ENCODE measurements at places on chromosomes 7 and 10.

- no peak overlapping the region for H3K4me3 ChIP-seq
- H3K27me3 ChIP-seq: no peaks in the 10 kb centered on the region
- no peaks in the 10 kb centered on the region for H3K36me3 ChIP-seq
Observed at GRCh38 chr10:47326927-47327330, 4.7 kb downstream of the GDF2 start.

GRCh38 chr7:96248405-96248804 is 73.5 kb downstream of the SLC25A13 start:
- no peak overlapping the region for H3K27ac ChIP-seq
- H3K36me3 ChIP-seq: no peaks in the 10 kb centered on the region
- H3K27me3 ChIP-seq: no peaks in the 10 kb centered on the region
- H3K4me1 ChIP-seq: no peaks in the 10 kb centered on the region
- DNase-seq: no peak

DNA sequence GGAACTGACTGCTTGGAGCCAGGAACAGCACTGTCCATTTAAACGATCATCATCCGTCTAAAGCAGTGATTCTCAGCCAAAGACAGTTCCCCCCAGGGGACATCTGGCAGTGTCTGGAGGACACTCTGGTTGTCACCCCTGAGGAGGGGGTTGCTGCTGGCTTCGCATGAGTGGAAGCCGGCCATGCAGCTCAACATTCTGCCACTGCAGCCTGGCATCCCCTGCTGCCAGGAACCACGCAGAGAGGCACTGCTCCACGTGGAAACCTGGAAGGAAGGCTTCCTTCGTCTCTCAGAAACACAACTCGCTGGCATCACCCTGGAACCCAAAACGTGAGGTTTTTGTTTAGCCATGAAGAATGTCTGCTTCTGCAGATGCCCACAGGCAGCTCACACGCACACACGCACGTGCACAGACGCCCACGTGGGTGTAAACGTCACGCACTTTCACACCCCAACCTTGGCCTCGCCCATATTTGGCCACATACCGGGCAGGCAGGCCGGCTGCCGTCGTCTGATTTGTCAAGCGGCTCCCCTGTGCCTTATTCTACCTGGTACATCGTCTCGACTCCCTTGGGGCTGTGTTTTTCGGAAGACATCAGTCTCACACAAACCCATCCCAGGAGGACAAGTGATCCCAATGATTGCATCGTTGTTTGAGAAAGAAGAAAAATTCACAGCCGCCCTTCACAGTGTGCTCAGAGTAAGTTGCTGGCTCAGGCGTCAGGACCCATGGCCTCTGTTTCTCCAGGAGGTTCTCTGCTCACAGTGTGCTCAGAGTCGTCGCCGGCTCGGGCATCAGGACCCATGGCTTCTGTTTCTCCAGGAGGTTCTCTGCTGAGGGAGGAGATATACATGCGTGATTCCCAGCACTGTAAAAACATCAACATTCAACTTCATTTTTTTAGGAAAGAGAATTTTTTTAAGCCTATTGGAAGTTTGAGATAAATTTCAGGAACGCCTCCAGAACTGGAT is 127.2 kb upstream of the PPP2R2D start:
- no peaks in the 10 kb centered on the region for H3K4me1 ChIP-seq
- H3K4me3 ChIP-seq: no peak overlapping the region
- H3K27me3 ChIP-seq: no peaks in the 10 kb centered on the region
- no peak for DNase-seq
- no peaks in the 10 kb centered on the region for H3K36me3 ChIP-seq
- no peak overlapping the region for H3K27ac ChIP-seq

- H3K4me1 ChIP-seq: no peaks in the 10 kb centered on the region
- H3K27ac ChIP-seq: no peak overlapping the region
- no peaks in the 10 kb centered on the region for H3K36me3 ChIP-seq
- no peaks in the 10 kb centered on the region for H3K27me3 ChIP-seq
- DNase-seq: no peak
- no peak overlapping the region for H3K4me3 ChIP-seq
Observed at GRCh38 chr7:21579341-21580072, 36.7 kb downstream of the DNAH11 start.

DNA sequence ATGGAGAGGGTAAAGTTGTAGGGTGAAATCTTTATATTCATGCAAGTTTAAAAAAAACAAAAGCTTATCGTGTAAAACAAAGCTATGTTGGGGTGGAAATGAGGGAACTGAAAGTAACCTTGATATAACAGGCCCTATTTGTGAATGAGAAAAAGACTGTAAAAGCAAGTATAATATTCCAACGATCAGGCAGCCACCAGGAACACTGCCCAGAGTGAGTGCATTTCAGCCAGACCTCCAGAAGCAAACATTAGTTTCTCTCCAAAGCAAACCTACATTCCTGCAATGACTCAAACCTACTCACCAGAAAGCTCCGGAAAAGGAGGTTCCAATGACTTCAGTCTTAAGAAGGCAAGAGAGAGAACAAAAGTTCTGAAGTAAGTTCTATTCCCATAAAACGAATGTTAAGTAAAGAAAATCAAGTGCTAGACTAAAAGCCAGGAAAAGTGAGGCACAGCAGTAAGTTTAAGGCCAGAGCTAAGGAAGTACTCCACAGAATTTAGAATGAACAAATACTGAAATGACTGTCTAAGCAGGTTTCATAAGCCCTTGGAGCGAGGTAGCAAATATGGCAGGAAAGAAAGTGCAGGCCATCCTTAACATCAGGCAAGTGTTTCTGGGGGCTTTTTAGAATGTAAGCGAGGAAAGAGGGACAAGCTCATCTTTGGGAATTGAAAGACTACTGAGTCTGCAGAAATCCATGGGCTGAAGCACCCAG is 493.1 kb downstream of the XPNPEP1 start:
- no peak overlapping the region for H3K27ac ChIP-seq
- no peaks in the 10 kb centered on the region for H3K27me3 ChIP-seq
- H3K36me3 ChIP-seq: no peaks in the 10 kb centered on the region
- peak; percentile 13 for DNase-seq
- H3K4me3 ChIP-seq: no peak overlapping the region

DNA sequence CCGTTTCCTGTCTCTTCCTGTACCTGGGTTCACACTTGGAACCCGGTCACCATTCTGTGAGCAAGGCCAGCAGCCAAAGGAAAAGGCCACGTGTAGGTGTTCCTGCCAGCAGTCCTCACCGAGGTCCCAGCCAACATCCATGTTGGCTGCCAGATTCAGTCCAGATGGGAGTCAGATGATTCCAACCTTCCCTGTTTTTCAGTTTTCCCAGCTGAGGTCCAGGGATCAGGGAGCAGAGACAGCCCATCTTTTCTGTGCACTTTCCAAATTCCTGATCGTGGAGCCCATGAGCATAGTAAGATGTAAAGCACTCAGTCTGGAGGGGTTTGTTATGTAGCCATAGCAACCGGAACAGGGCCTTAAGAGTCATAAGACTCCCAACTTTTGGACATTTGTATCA is 3.9 kb upstream of the PVRIG start:
- peaks cover 7% of the 10 kb centered on the region for H3K36me3 ChIP-seq
- peak; percentile 44 for DNase-seq
- no peak overlapping the region for H3K4me3 ChIP-seq
- no peaks in the 10 kb centered on the region for H3K27me3 ChIP-seq
- H3K27ac ChIP-seq: no peak overlapping the region

DNA sequence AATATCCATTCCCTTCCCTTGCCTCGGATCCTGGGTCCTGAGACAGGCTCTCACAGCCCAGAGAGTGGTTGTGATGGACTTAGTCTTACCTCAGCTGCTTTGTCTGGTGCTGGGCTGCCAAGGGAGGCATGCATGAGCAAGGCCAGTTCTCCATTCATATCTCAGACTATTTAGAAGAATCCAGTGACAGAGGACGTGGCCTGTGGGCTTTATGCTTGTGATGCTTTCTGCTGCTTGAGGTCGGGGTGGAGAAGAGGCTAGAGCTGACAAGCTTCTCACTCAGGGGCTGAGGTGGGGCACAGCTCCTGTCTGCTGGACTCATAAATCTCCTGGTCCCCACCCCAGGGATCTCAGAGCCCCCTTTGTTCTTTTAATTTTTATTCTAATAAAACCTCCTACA is 66.8 kb downstream of the DNAJC12 start:
- no peaks in the 10 kb centered on the region for H3K27me3 ChIP-seq
- DNase-seq: no peak
- no peaks in the 10 kb centered on the region for H3K4me1 ChIP-seq
- no peak overlapping the region for H3K4me3 ChIP-seq
- no peak overlapping the region for H3K27ac ChIP-seq

GRCh38 chr7:41035794-41036193 is 667.1 kb downstream of the INHBA start:
- H3K36me3 ChIP-seq: no peaks in the 10 kb centered on the region
- no peaks in the 10 kb centered on the region for H3K4me1 ChIP-seq
- no peak for DNase-seq
- no peaks in the 10 kb centered on the region for H3K27me3 ChIP-seq
- H3K27ac ChIP-seq: no peak overlapping the region

Data from stomach (tissue), 19 donors.